ENCODE measurements at places on chromosomes 1 and 21.

DNA sequence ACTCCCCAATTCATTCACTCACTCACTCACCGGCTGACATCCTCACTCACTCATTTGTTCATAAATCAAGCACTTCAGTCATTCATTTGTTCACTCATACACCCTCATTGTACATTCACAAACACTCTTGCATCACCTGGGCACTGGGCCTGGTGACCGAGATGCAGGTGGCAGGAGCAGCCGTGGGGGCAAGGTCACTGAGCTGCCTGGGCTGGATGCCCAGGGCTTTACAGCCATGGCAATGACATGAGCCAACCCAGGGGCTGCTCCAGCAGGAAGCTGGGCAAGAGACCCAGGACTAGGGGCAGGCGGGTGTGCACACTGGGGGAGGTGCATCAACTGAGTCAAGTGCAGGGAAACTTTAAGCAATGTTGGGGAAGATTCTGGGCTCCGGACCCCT is 113.6 kb upstream of the IGSF21 start:
- DNase-seq = no peak

GRCh38 chr1:7659514-7659913 is 111.6 kb upstream of the VAMP3 start:
- no peak for DNase-seq

DNA sequence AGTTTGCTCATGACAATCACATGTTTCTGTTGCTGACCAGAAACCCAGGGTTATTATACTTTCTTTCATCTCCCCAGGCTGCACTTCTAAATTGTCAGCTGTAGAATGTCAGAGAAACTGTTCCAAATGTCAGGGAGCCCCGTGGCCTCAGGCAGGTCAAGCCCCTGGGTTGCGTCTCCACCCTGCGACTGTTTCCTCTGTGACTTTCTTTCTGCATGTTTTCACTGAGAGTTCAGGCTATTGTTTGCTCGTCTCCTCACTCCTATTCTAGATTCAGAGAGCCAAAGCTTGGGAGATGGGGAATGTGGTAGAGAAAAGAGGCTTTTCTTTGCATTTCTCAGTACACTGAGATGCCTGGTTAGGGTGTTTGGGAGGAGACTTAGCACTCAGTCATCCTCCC is 97.4 kb downstream of the CENPF start:
- no peak for DNase-seq

GRCh38 chr1:174569240-174569639 is 121.5 kb downstream of the GPR52 start:
- DNase-seq = no peak

GRCh38 chr1:56200896-56201295 is 378.5 kb downstream of the PLPP3 start:
- no peak for DNase-seq

GRCh38 chr21:33266789-33267135 is 595 bp downstream of the IL10RB start:
- no peak for DNase-seq

DNA sequence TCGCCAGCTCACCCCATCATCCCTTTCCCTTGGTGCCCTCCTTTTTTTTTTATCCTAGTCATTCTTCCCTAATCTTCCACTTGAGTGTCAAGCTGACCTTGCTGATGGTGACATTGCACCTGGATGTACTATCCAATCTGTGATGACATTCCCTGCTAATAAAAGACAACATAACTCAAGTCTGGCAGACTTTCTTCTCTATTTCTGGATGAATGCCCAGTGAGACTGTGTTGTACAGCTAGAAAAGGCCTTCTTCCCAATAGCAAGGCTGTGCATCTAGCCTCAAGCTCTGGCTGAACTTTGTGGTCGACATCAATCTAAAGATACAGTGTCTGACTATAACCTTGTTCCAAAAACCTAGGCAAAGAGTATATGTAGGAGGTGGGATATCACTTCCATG is 6.4 kb downstream of the IL24 start:
- DNase-seq = no peak

GRCh38 chr21:16426936-16427335 is 697.2 kb downstream of the USP25 start:
- no peak for DNase-seq

Measured in SJSA1 (cell line).